Adipocyte (in vitro differentiated cells): ENCODE measurements at places on chromosomes 7 and 10.

DNA sequence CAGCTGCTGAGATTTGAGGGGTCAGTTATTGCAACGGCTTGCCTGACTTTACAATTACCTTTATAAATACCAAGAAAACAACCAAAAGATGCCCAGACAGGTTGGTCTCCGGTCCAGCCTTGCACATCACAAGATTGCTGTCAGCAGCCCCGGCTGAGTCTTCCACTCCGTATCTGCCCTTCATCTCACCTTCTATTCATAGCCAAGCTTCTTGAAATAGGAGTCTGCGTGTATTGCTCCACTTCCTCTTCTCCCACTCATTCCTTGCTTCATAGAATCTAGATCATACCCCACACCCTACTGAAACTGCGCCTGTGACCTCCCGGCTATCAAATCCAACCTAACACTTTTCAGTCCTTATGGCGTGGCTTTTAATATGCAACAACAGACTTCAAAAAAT, 31.1 kb upstream of the USP6NL start:
- no peak for DNase-seq

- peak; percentile 28 for DNase-seq
Measured at GRCh38 chr7:84043661-84044191, 150.9 kb downstream of the SEMA3A start.

GRCh38 chr7:139431010-139431409, 52.5 kb downstream of the KLRG2 start:
- DNase-seq = no peak

DNA sequence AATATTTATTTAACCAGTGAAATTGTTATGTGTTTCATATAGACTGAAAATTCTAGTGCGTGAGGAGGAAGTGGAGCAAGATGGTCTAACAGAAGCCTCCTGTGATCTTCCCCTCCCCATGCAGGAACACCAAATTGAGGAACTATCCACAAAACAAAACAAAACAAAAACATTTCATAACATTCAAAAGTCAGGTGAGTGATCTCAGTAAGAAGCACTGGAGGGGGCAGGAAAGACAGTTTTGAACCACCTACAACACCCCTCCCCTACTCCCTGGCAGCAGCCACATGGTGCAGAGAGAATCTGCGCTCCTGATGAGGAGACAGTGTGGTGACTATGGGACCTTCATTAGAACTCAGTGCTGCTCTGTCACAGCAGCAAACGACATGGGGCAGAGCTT, 221.9 kb upstream of the SEMA3C start:
- DNase-seq = no peak

DNA sequence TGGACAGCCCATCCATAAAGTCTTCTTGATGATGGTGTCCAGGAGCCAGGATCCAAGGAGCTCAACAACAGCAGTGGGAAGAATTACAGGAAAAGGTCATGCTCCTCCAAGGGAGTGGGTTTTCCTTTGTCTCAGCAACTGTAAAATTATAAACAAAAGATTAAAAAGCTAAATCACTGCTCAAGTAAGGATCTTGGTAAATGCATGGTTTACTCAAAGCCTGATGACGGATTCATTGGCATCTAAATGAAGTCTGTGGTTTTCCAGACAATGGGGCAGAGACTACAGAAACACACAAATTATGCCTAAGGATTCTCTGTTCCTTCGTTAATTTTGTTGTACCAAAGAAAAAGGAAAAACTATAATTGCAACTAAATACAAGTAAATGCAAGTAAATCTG, 36.4 kb upstream of the DLX6 start:
- DNase-seq = no peak

DNA sequence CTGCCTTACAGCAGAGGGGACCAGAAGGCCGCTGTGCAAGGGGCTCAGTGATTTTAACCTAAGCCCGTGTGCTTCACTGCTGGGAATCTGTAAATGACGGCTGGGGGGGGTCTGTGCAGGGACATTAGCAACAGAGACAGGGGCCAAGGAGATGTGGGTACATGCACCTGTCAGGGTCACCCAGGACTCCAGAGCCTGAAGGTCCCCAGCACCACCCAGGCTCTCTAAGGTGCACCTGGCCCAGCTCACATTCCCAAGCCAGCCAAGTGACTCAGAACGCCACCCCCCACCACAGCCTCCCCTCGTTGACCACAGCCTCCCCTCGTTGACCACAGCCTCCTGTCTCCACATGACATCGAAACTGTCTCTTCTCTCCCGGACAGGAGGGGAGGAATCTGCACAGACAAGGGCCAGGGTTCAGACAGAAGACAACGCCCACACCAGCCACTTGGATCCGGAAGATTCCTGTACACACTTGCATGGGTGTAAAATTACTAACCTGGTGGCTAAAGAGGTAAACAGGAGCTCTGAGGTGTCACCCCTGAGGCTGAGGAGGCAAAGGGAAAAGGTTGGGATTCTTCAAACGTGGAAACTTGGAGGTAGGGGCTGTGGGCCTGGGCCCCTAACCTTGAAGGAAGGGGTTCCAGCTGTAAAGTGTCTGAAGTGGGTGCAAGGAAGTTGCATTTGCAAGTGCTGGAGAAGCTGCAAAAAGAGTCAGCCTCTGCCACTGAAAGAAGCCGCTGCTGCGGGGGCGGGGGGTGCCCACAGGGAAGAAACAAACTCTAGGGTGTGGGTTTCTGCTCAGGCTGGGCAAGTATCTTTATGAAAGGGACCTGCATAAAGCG, 27.0 kb downstream of the CALML3 start:
- no peak for DNase-seq

- DNase-seq = no peak
Measured at GRCh38 chr7:131554880-131555516, 1.4 kb downstream of the PODXL start.

- DNase-seq = no peak
Measured at GRCh38 chr7:30846378-30846777, 65.3 kb upstream of the AQP1 start.

- no peak for DNase-seq
Measured at GRCh38 chr10:25023278-25023677, 6.9 kb downstream of the THNSL1 start.

DNA sequence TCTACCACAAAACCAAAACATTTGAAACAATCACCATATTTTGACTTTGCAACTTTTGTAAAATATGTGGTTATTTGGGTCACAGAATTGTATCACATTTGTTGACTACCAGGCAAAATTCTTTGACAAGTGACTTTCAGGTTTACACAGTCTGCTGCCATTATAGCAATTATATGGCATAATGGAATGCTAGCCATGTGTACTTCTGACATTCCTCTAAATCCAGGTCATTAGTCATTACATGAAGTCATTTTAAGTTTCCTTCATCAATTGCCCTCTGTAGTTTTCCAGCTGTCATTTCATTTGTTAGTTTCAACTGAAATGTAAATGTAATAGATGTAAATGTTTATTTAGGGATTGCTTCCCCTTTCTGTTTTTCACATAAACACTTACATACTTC, 137.5 kb downstream of the IMMP2L start:
- peak; percentile 44 for DNase-seq

DNA sequence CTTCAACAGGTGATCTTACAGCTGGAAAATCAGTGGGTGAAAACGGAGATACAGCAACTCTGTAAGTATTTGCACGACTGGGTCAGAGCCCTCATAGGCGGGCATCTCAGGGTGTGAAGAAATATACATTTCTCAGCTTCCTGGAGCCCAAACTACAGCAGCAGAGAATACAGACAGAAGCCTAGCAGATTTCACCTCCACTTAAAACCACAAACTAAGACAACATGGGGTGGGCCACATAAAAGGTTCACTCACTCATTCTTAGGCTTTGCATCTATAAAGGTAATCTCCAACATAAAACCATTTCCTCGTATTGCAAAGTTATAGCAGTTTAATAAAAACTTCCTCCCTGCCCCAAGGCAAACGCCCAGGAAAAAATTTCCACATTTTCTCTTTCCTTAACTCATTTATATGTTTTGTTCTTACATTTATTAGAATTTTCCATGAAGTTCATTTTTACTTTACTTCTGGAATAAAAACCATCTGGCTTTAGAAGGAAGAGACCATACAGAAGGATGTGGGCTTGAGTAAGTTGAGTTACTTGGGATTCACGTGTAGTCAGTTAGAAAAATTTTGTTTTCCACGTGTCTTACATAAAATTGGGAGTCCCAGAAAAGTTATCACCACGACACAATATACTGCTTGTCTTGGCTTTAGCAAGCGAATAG, 327.1 kb downstream of the FRMD4A start:
- no peak for DNase-seq

- DNase-seq = peak; percentile 35
Measured at GRCh38 chr7:15821484-15822427, 135.3 kb upstream of the MEOX2 start.

GRCh38 chr10:16777473-16778370, 39.5 kb downstream of the RSU1 start:
- DNase-seq = peak; percentile 81

GRCh38 chr7:108045154-108045553, 42.2 kb upstream of the LAMB1 start:
- DNase-seq = peak; percentile 82

DNA sequence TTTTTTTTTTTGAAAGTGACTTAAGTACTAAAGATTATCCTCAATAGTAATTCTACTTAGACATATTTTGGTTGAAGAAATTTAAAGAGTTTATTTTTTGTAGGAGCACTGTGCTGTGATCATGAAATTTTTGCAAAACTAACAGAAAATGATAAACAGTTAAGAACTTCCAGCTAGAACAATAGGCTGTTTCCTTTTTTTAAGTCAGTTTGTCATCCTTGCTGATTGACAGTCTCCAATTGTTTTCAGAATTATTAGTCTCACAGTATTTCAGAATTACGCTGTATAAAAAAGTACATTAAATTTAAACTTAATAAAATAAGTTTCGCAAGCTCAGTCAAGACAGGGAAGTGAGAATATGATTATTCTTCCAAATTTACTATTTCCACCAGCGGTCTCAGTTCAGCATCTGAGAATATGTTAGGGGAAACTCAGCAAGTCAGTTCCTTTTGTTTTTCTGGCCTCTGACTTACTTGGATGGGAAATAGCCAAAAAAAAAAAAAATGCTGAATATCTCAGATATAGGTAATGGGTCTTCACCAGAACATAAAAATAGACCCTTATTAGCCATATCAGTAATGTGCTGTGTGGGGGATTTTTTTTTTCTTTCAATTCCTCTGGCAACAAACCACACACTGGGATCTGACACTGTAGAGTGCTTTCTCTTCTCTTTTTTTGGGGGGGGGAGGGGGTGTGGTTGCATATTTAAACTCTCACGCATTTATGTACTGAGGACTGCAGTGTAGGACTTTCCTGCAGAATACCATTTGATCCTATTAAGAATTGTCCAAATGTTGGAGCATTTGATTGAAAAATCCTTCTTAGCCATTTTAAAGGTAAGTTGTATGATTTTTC, at the start of gene CD36:
CD36 (plus strand) TSS at position 732 of the 855 bp plus-strand sequence. CDS start 8,099 bp downstream, outside the sequence.
- DNase-seq = no peak

GRCh38 chr7:126501617-126502016, 751.1 kb downstream of the GRM8 start:
- no peak for DNase-seq

DNA sequence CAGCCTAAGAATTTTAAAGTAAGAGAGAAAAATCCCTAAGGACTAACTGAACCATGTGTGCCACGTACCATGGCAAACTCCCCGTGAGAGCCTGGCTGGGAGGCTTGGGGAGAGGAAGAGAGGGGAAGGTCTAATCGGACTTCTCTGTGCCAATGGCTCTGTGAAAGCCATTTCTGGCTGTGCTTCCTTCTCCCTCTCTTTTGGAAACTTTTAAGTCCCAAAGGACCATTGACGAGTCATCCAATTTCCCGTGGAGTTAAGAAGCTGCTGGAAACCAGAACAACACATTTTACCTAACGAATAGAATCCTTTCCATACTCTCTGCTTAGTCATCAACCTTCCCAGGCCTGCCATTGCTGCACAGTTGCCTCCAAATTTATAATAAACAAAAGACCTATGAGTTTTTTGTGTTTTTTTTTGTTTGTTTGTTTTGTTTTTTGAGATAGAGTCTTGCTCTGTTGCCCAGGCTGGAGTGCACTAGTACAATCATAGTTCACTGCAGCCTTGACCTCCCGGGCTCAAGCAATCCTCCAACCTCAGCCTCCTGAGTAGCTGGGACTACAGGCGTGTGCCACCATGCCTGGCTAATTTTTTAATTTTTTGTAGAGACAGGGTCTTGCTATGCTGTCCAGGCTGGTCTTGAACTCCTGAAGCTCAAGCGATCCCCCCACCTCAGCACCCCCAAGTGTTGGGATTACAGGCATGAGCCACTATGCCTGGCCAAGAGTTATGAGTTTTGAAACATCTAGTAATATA, 13.2 kb downstream of the LAMB1 start:
- no peak for DNase-seq

DNA sequence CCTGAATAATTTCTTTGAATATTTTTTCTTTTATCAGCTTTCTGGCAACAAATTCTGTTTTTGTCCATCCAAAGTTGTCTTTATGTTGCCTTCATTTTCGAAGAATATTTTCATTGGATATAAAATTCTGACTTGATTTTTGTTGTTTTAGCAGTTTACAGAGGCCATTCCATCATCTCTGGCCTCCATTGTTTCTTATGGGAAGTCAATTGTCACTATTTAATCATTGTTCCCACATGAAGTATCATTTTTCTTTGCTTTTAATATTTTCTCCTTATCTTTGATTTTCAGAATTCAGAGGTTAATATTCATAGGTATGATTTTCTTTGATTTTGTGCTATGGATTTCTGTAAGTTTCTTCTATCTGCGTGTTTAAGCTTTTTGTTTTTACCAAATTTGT, 512.6 kb downstream of the LRMDA start:
- no peak for DNase-seq

- DNase-seq = peak; percentile 32
Measured at GRCh38 chr7:24290004-24290641, 6.1 kb downstream of the NPY start.

DNA sequence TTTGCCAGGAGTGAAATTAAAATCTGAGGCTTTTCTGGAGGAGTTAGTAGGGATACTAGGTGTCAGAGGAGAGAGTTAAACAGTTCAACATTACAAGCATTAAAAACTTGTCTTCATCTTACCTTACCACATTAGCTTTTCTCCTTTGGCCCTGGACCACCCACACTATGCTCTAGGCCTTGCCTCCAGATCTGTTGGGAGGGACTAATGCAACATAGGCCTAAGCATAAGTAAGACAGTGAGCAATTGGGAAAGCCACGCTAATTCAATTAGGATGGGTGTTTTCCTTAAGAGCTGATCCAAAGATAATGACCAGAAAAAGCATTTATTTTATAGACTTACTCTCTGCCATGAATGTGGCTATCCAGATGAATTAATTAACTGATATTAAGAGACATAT, 158.9 kb downstream of the ELMO1 start:
- DNase-seq = no peak

- no peak for DNase-seq
Measured at GRCh38 chr10:73366381-73367298, 8.0 kb upstream of the CFAP70 start.
